OCI-M1 (cell line): ENCODE measurements at places on chromosomes 2 and 18.

- no peak for DNase-seq
Observed at GRCh38 chr2:1837022-1837421, 92.7 kb upstream of the PXDN start.

GRCh38 chr2:157790780-157791179 lies 85.3 kb downstream of the ACVR1 start:
- no peak for DNase-seq

DNA sequence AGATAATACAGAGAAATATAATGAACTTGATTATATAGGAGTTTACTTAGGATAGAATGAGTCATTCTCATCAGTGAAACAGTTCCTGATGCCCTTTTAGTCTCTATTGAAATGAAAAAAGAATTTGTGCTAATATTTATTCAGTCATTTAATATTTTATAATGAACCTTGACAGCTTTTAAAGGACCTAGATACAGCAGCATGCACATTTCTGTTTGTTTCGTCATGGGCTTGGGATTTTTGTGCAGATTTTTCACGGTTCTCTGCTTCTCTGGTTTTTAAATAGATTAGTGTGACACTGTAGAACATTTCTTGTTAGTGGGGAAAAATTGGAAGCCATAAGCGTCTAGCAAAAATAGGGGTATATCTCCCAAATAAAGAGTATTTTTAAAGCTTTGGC lies 60.7 kb downstream of the NABP1 start:
- no peak for DNase-seq

DNA sequence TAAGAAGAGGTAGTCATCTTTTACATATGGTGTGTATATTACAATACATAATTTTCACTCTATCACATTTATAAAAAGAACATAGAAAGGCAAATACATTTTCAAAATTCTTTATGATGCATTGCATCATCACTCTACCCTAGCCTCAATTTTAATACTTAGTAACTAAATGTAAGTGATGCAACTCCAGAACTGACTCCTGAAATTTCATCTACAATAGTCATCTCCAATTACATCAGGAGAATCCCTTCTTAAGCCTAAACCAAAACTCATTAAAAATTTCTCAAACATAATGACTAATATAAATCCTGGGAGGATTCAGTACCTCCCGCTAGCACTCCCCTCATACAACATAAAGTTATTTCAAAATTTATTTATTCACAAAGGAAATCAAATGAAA lies 15.9 kb downstream of the TMX3 start:
- no peak for DNase-seq

- no peak for DNase-seq
Observed at GRCh38 chr2:20515290-20516220, 68.7 kb downstream of the RHOB start.

DNA sequence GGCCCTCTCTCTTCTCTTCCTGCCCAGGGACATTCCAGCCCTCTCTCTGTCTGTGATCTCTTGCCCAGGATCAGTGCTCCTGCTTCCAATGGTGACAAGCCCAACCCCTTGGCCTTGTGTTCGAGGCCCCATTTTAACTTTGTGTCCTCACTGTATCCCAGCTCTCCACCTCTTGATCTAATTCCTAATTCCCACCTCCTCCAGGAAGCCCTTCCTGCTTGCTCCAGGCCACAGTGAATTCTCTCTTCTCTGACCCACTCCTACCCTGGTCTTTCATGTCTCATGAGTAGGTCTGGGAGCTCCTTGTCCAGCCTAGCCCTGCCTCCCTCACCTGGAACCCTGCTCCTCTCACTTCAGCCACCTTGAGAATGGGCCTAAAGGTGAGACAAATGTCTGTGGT lies 249.1 kb downstream of the CELF4 start:
- no peak for DNase-seq

DNA sequence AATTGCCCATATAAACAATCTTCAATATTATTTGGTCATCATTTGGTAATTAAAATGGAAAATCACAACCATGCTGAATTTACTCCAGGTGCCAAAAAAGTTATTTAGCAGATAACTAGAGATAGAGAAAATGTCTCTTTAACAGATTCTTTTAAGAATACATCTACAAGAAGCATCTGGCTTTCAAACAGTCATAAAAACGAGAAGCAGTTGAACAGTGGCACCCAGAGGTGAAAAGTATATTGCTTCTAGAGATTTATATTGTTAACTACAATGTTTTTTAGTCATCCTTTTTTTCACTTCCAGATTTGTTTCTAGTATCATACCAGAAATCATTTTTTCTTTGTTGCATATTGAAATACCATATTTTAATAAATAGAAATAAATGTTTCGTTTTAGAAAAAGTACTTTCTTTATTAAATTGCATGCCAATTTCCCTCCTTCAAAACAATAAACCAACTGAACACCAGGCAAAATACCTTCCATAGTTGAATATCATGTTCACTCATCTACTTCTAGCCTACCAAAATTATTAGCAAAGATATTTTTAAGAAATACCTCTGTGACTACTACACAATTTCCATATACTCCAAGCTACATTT lies 65.4 kb upstream of the HNRNPA3 start:
- peak; percentile 81 for DNase-seq

- no peak for DNase-seq
Observed at GRCh38 chr18:52519021-52519420, 179.0 kb downstream of the DCC start.

DNA sequence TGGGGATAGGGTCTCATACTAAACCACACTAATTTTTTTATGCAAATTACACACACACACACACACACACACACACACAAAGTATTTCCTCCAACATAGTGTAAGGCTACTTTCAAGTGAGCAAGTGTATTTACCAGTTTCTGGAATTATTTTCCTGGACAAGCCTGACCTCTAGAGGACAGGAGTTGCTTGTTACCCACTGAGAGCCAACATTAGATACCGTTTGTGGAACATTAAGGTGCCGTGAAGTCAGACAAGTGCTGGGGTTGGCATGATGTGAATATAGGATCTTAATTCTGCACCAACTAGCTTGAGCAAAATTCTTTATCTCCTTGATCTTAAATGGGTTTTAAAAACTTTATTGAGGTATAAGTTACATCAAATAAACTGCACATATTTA lies 39.3 kb upstream of the SERPINB2 start:
- DNase-seq = peak; percentile 72
